ENCODE measurements at places on chromosomes 3 and 15.
A peak's percentile ranks its signal among the peaks of the same experiment; 100 is the strongest.

- no peak for DNase-seq
- H3K4me3 ChIP-seq, result no peak overlapping the region
- no peaks in the 10 kb centered on the region for H3K36me3 ChIP-seq
- H3K27ac ChIP-seq, result no peak overlapping the region
Measured at GRCh38 chr15:50067254-50067653, 51.8 kb downstream of the ATP8B4 start.

- no peaks in the 10 kb centered on the region for H3K36me3 ChIP-seq
Measured at GRCh38 chr3:147015334-147015733, 391.0 kb downstream of the ZIC4 start.

GRCh38 chr3:150433347-150433746 is 25.2 kb downstream of the TSC22D2 start:
- H3K4me1 ChIP-seq, result no peaks in the 10 kb centered on the region
- H3K4me3 ChIP-seq, result no peak overlapping the region
- DNase-seq, result no peak
- no peak overlapping the region for H3K27ac ChIP-seq

GRCh38 chr3:177468816-177469215 is 271.5 kb upstream of the TBL1XR1 start:
- no peak overlapping the region for H3K4me3 ChIP-seq
- peaks cover 35% of the 10 kb centered on the region for H3K4me1 ChIP-seq

DNA sequence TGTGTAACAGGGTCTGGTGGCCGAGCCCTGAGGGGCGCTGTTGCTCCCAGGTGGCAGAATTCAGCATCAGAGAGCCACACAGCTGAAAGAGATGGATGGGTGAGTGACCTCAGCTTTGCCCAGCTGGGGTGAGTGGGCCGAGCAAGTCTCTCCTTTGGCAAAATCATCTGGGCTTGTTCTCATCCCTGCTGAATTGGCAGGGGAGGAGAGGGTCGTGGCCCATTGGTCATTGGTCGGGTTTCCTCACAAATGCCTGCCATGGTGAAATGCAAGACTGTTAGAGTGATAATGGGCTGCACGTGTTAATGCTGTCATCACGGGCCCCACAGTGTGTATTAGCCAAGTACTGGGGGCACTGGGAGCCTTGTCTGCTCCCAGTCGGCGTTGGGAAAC is 15.9 kb downstream of the ABHD2 start:
- no peak for DNase-seq
- H3K4me1 ChIP-seq, result peaks cover 29% of the 10 kb centered on the region
- H3K36me3 ChIP-seq, result peaks cover 4% of the 10 kb centered on the region
- no peak overlapping the region for H3K4me3 ChIP-seq
- H3K27me3 ChIP-seq, result no peaks in the 10 kb centered on the region
- no peak overlapping the region for H3K27ac ChIP-seq

- no peak overlapping the region for H3K27ac ChIP-seq
- H3K36me3 ChIP-seq, result no peaks in the 10 kb centered on the region
- DNase-seq, result no peak
- no peaks in the 10 kb centered on the region for H3K4me1 ChIP-seq
- H3K4me3 ChIP-seq, result no peak overlapping the region
- H3K27me3 ChIP-seq, result no peaks in the 10 kb centered on the region
Measured at GRCh38 chr3:94137377-94137776, 74.5 kb downstream of the NSUN3 start.

DNA sequence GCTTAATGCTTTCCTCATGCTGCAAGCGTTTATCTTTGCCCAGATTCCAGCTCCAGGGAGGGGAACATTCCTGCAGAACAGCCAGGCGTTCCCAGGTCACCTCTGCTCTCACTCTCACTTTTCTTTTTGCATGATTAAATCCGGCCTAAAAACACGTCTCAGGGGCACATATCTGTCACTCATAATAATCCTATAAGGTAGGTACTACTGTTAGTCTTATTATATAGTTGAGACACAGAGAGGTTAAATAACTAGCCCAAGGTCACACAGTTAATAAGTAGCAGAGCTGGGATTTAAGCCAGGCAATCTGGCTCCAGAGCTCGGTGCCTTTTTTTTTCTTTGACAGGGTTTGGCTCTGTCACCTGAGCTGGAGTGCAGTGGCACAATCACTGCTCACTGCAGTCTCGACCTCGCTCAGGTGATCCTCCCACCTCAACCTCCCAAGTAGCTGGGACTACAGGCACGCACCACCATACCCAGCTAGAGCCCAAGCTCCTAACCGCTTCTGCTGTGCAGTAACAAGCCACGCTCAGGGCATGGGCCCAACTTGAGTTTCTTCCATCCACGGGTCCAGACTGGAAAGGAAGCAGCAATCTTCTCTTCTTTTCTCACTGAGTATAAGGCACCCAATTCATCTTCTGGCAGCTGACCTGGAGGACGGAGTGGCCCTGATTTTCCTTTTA is 96.5 kb downstream of the LIPC start:
- no peak for DNase-seq
- H3K27me3 ChIP-seq, result no peaks in the 10 kb centered on the region
- no peaks in the 10 kb centered on the region for H3K36me3 ChIP-seq
- no peaks in the 10 kb centered on the region for H3K4me1 ChIP-seq
- no peak overlapping the region for H3K27ac ChIP-seq
- H3K4me3 ChIP-seq, result no peak overlapping the region

- H3K36me3 ChIP-seq, result no peaks in the 10 kb centered on the region
- H3K27ac ChIP-seq, result no peak overlapping the region
- no peaks in the 10 kb centered on the region for H3K27me3 ChIP-seq
Measured at GRCh38 chr3:17478673-17479072, 263.8 kb downstream of the TBC1D5 start.

DNA sequence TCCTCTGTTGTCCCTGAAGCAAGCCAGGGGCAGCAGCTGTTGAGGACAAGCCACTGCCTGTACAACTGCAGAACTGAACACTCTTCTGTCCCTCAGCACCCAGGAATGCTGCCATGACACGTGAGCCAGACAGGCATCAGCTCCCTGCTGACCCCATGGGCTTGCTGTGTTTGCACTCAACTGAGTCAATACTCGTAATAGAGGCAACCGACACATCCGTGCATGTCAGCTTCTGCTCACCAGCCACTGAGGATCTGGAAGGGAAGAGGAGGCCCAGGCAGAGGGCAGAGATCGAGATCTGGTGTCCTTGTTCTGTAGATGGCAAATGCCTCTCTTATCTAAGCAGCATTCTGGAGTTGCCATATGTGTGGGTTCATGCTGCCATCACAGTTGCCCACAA is 54.3 kb upstream of the SEC61A1 start:
- H3K36me3 ChIP-seq, result no peaks in the 10 kb centered on the region
- no peak overlapping the region for H3K4me3 ChIP-seq
- H3K4me1 ChIP-seq, result no peaks in the 10 kb centered on the region
- no peak overlapping the region for H3K27ac ChIP-seq
- peak; percentile 36 for DNase-seq

GRCh38 chr3:101531473-101532086 is 18.6 kb upstream of the SENP7 start:
- no peaks in the 10 kb centered on the region for H3K4me1 ChIP-seq
- no peak overlapping the region for H3K27ac ChIP-seq
- H3K27me3 ChIP-seq, result no peaks in the 10 kb centered on the region

DNA sequence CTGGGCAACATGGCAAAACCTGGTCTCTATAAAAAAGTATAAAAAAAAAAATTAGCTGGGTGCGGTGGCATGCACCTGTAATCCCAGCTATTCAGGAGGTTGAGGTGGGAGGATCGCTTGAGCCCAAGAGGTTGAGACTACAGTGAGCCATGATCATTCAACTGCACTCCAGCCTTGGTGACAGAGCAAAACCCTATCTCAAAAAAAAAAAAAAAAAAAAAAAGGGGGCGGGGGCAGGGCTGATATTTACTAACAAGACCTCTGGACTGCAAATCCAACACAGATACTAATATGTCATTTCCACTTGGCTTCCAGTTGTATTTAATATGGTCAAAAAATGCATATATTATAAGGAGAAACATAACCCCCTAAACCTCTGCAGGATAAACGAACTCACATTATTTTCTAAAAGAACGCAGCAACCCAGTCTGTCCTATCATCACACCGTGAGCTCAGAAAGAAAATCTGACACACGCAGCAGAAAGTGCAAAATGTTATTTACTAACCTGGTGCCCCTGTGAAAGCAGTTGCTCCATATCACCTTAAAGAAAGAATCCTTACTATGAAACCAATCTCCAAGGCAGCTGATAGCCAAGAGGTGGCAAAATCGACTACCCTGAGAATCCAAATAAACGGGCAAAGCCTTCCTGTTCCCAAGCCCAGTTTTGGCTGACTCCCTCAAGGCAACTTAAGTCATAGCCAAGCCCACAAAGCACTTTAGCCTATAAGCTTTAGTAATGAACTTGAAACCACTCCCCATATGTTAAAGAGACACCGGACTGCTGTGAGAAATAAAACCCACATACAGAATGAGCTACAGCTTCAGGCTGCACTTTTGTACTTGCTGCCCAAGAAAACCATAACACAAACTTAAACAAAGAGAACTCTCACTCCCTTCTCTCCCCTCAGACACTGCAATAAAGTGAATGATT is 39.3 kb downstream of the PLD1 start:
- peak overlapping the region; percentile 60 for H3K4me3 ChIP-seq
- H3K27ac ChIP-seq, result peak overlapping the region; percentile 28
- H3K36me3 ChIP-seq, result no peaks in the 10 kb centered on the region
- peak; percentile 86 for DNase-seq
- H3K27me3 ChIP-seq, result no peaks in the 10 kb centered on the region
- H3K4me1 ChIP-seq, result peaks cover 21% of the 10 kb centered on the region

DNA sequence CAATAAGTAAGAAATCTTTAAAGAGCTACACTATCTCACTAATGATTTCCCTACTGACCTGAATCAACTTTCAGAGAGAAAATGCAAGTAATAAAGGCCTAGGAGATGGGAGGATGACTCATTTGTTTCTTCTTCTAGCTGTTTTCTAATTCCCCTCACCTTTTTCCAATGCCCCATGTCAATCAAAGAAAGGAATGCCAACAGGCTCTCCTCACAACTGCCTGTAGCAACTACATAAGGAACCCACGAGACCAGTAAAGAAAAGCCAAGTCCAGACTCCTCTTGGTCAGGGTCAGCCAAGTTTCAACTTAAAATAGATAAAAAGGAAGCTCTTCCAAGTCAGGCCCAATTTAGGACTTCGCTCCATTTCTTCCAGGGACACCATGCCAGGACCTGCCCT is 201.9 kb downstream of the TNIK start:
- no peaks in the 10 kb centered on the region for H3K27me3 ChIP-seq
- no peaks in the 10 kb centered on the region for H3K36me3 ChIP-seq
- H3K4me1 ChIP-seq, result no peaks in the 10 kb centered on the region
- no peak overlapping the region for H3K27ac ChIP-seq

GRCh38 chr3:56787784-56788256 is 13.9 kb downstream of the ARHGEF3 start:
- H3K36me3 ChIP-seq, result no peaks in the 10 kb centered on the region
- H3K27ac ChIP-seq, result no peak overlapping the region
- H3K27me3 ChIP-seq, result no peaks in the 10 kb centered on the region
- no peak for DNase-seq
- H3K4me3 ChIP-seq, result no peak overlapping the region

GRCh38 chr3:124625074-124625473 is 105.2 kb upstream of the UMPS start:
- no peaks in the 10 kb centered on the region for H3K36me3 ChIP-seq
- H3K4me3 ChIP-seq, result no peak overlapping the region
- no peaks in the 10 kb centered on the region for H3K27me3 ChIP-seq

- H3K4me3 ChIP-seq, result no peak overlapping the region
- no peaks in the 10 kb centered on the region for H3K4me1 ChIP-seq
- H3K27ac ChIP-seq, result no peak overlapping the region
- DNase-seq, result no peak
- no peaks in the 10 kb centered on the region for H3K36me3 ChIP-seq
Measured at GRCh38 chr3:194976874-194977273, 291.2 kb downstream of the FAM43A start.

- H3K4me1 ChIP-seq, result peaks cover 8% of the 10 kb centered on the region
- H3K27me3 ChIP-seq, result no peaks in the 10 kb centered on the region
- no peaks in the 10 kb centered on the region for H3K36me3 ChIP-seq
- H3K4me3 ChIP-seq, result no peak overlapping the region
- H3K27ac ChIP-seq, result no peak overlapping the region
Measured at GRCh38 chr3:72517921-72518424, 330.3 kb downstream of the SHQ1 start.

- H3K27me3 ChIP-seq, result no peaks in the 10 kb centered on the region
- no peak for DNase-seq
- no peaks in the 10 kb centered on the region for H3K36me3 ChIP-seq
- no peaks in the 10 kb centered on the region for H3K4me1 ChIP-seq
- no peak overlapping the region for H3K4me3 ChIP-seq
Measured at GRCh38 chr15:69706353-69707097, 253.9 kb downstream of the RPLP1 start.

DNA sequence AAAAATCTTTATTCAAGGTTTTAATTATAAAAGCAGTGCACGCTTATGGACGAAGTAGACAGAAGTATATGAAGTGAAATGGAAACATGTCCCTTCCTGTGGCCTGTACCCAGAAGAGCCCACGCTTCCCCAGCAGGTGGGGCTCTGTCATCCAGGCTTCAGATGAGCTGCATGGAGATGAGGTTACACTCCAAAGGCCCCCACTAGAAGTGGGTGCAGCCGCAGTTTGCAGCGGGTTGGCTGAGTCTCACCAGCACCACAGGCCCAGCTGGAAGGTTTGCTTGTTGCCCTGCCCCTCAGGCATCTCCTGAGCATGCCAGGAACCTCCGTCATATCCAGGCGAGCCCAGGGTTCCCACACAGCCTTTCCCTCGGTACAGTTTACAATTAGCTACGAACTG is 33.1 kb downstream of the PRR20G start:
- no peak overlapping the region for H3K27ac ChIP-seq
- no peaks in the 10 kb centered on the region for H3K4me1 ChIP-seq
- no peaks in the 10 kb centered on the region for H3K36me3 ChIP-seq
- DNase-seq, result no peak

GRCh38 chr3:177370246-177370822 is 173.1 kb upstream of the TBL1XR1 start:
- no peaks in the 10 kb centered on the region for H3K27me3 ChIP-seq
- DNase-seq, result no peak
- H3K36me3 ChIP-seq, result no peaks in the 10 kb centered on the region
- no peak overlapping the region for H3K27ac ChIP-seq
- H3K4me1 ChIP-seq, result peaks cover 2% of the 10 kb centered on the region

GRCh38 chr15:67947254-67948039 is 106.7 kb upstream of the PIAS1 start:
- no peaks in the 10 kb centered on the region for H3K27me3 ChIP-seq
- H3K36me3 ChIP-seq, result no peaks in the 10 kb centered on the region
- H3K27ac ChIP-seq, result no peak overlapping the region
- H3K4me3 ChIP-seq, result no peak overlapping the region
- peaks cover 7% of the 10 kb centered on the region for H3K4me1 ChIP-seq

- no peak overlapping the region for H3K27ac ChIP-seq
- no peaks in the 10 kb centered on the region for H3K4me1 ChIP-seq
- H3K27me3 ChIP-seq, result no peaks in the 10 kb centered on the region
Measured at GRCh38 chr3:33911525-33912322, 113.3 kb downstream of the PDCD6IP start.

- H3K36me3 ChIP-seq, result no peaks in the 10 kb centered on the region
- H3K4me3 ChIP-seq, result no peak overlapping the region
- H3K27me3 ChIP-seq, result no peaks in the 10 kb centered on the region
- H3K27ac ChIP-seq, result no peak overlapping the region
- no peak for DNase-seq
- H3K4me1 ChIP-seq, result peaks cover 17% of the 10 kb centered on the region
Measured at GRCh38 chr15:90419738-90420406, 31.8 kb downstream of the IQGAP1 start.
